ENCODE measurements at places on chromosomes 6 and 20.
A peak's percentile ranks its signal among the peaks of the same experiment; 100 is the strongest.

GRCh38 chr6:79525272-79526100 lies 11.7 kb downstream of the LCA5 start:
- DNase-seq, result no peak

DNA sequence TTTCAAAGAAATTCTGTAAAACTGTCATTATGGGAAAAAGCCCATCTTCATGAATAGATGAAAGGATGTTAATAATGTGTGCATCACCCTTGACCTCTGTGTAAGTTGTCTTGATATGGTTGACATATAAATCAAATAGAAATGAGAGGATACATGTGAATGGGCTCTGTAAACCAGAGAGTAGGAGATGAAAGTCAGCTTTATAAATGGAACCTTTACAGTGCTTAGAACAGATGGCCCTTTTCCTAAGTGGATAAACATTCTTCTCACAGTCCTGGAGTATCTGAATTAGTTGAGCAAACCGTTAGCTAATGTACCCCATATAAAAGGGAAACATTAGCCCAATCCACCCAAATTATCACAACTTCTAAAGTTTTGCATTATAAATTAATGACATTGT lies 57.5 kb downstream of the MYLK4 start:
- no peak for DNase-seq

- DNase-seq, result no peak
These were observed 612 bp downstream of the ADAT2 start for GRCh38 chr6:143449714-143450452.

DNA sequence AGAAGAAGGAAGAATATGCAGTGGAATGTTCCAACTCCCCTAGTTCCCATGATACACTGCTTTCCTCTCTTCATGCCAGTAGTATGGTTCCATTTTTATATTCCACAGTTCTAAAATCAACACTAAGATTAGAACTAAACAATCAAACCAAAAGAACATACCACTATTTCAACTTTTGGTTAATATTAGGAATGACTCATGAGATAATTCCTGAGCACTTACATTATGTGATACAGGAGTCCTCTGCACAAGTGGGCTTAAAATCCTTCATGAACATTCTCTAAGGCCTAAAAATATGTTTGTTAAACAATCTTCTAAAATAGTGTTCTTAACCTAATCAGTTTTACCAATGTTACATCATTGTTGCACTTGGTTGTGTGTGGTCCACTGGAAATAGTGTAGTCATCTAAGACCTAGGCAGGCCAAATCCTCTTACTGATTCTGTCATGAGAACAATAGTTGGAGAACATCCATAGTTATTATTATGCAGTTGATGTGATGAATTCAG lies 30.3 kb upstream of the RCAN2 start:
- no peak for DNase-seq

GRCh38 chr6:25963426-25964123 lies 973 bp downstream of the TRIM38 start:
- DNase-seq, result peak; percentile 2

- peak; percentile 52 for DNase-seq
These were observed at the start of gene SCGN for GRCh38 chr6:25652007-25652515. Gene SCGN, plus strand, starts transcription at chr6:25652215. Its CDS starts 189 bp downstream, at chr6:25652404.

DNA sequence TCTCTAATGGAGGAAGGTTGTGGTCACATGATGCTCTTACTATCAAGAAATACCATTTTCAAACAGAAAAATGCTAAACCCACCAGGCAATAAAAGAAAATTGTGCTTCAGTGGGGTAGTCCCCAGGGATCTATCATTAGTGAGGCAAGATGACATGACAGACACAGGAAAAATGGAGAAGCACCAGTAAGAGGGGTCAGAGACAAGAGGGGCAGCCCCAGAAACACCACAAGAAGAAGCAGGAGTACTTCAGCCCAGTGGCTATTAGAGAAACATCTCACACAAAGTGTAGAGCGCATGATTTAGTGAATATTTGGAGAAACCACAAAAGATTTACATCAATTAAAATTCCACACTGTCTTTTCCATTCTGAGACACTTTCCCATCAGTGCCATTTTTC lies 10.2 kb upstream of the TMEM200A start:
- DNase-seq, result no peak

DNA sequence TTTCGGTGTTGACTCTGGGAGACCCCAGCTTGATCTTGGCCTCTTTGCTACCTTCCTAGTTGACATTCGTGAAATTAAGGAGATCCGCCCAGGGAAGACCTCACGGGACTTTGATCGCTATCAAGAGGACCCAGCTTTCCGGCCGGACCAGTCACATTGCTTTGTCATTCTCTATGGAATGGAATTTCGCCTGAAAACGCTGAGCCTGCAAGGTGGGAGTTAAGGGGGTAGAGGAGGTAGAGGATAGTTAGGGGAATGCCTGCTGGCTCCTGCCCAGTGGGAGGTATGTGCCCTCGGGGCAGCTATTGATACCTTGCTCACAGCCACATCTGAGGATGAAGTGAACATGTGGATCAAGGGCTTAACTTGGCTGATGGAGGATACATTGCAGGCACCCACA lies 22.2 kb downstream of the PLCG1 start:
- no peak for DNase-seq

GRCh38 chr6:83594941-83595340 lies 82.6 kb downstream of the PRSS35 start:
- no peak for DNase-seq

- no peak for DNase-seq
These were observed 116.3 kb upstream of the SLC2A12 start for GRCh38 chr6:134168590-134169208.

Data from NCI-H1105 (cell line).